ENCODE measurements at places on chromosomes 13 and 19.

GRCh38 chr13:67318860-67319259 lies 88.7 kb upstream of the PCDH9 start:
- no peak for DNase-seq

DNA sequence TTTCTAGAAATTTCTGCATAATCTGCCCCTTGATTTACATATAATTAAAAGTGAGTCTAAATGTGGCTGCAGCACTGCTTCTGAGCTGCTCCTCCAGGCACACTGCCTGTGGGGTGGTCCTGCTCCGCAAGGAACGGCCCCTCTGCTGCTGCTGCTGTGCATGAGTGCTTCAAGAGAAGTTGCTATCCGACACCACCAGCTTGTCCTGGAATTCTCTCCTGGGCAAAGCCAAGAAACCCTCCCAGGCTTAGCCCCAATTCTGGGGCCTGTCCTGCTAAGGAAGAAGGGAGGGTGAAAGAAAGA lies 7.5 kb upstream of the PDCD5 start:
- no peak for DNase-seq

- DNase-seq, result no peak
These were observed 127.1 kb downstream of the GGACT start for GRCh38 chr13:100461309-100462030.

DNA sequence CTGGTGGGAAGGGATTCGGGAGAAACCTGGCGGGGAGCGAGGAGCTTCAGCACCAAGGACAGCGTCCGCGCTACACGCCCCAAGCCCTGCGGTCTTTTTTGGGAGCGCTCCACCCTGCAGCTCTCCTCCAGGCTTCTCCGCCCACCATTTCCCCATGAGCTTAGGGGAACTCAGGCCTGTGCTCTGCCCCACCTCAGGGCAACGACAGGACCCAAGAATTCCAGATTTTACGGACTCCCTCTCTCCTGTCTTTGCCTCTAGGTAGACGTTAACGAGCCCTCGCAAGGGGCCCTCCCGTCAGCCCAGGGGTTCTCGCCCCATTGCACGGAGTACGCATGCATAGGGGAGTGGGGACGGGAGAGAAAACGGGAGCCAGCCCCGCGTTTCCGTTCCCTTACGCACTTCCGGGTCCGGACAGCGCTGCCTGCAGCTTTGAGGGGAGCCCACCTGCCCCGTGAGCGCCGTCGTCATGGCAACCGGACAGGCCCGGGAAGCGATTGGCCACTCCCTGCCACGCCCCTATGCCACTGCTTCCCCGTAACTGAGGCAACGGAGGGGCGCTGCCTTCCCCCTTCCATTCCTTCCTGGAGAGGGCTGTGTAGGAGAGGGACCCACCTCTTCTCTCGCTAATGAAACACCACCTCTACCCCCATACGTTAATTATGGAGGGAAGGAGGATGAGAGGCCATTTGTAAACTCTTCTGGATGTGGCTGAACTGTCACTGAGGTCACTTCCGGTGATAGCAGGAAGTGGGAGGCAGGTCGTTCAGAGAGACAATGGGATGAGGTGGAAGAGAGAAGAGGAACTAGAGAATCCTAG lies 20.8 kb downstream of the NOVA2 start:
- DNase-seq, result peak; percentile 7

GRCh38 chr13:45870232-45870631 lies 18.7 kb upstream of the SIAH3 start:
- no peak for DNase-seq

DNA sequence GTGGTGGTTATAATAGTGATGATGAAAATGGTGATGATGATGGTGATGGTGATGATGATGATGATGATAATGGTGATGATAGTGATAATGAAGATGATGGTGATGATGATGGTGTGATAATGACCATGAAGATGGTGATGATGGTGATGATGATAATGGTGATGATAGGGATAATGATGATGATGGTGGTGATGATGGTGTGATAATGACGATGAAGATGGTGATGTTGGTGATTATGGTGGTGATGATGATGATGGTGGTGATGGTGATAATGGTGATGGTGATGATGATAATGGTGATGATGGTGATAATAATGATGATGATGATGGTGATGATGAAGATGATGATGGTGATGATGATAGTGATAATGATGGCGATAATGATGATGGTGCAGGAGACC lies 1.6 kb downstream of the ADGRE1 start:
- DNase-seq, result no peak

GRCh38 chr13:50200988-50201387 lies 185.7 kb downstream of the KCNRG start:
- no peak for DNase-seq

GRCh38 chr13:78121459-78122348 lies 203.1 kb upstream of the EDNRB start:
- peak; percentile 47 for DNase-seq

GRCh38 chr13:110353339-110353977 lies 46.4 kb downstream of the COL4A2 start:
- DNase-seq, result no peak

DNA sequence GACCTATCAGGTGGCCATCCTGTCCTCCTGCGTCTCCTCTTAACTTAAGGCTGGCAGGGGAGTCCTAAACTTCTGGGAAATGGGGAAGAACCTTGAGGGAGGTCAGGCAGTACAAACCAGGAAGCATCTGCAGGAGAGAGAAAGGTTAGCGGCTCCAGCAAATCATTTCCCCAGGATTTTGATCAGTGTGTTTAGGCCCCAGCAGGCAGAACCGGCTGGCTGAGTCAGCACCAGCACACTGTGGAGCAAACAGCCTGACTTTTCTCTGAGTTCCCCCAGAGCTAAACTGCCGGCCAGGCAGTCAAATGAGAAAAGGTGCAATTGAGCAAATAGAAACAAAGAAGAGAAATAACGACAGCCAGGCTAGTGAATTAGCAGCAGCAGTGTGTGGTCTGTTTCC lies 46.7 kb upstream of the MEDAG start:
- no peak for DNase-seq

DNA sequence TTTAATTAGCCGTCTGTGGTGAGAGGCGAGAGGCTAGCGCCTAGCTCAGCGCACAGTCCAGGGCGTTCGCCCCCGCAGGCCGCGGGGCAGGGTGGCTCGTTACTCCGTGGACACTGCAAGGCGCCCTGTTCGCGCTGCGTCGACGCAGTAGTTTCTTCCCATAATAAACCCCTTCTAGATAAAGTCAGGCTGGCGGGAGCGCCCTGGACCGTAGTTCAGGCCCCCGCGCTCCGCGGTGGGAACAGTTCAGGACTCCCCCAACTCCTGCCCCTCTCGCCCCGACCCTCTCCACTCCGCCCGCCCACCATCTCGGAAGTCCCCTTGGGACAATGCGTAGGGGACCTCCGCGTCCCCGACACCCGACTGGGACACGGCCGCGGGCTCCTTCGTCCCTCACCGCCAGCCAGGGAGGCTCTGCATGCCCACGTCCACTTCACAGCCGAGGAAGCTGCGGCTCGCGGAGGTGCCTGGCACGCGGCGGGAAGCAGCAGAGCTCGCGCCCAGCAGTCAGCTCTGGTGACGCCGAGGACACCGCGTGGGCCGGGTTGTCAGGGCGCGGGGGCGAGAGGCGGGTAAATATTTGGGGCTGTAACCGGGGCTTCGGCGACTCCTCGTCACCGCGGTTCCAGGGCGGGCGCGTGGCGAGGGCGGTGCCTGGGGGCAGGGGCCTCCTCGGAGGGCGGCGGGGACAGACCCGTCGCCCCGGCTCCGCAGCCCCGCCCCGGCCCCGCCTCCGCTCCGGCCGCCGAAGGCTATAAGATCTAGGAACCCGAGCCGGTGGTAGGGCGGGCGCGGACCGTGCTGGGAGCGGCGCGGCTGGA lies at the start of gene RGCC:
Gene RGCC (plus strand): TSS at position 783 of the 821 bp plus-strand sequence. CDS start 158 bp downstream, outside the sequence.
- peak; percentile 98 for DNase-seq

GRCh38 chr13:76556627-76557026 lies 329.6 kb downstream of the KCTD12 start:
- no peak for DNase-seq

DNA sequence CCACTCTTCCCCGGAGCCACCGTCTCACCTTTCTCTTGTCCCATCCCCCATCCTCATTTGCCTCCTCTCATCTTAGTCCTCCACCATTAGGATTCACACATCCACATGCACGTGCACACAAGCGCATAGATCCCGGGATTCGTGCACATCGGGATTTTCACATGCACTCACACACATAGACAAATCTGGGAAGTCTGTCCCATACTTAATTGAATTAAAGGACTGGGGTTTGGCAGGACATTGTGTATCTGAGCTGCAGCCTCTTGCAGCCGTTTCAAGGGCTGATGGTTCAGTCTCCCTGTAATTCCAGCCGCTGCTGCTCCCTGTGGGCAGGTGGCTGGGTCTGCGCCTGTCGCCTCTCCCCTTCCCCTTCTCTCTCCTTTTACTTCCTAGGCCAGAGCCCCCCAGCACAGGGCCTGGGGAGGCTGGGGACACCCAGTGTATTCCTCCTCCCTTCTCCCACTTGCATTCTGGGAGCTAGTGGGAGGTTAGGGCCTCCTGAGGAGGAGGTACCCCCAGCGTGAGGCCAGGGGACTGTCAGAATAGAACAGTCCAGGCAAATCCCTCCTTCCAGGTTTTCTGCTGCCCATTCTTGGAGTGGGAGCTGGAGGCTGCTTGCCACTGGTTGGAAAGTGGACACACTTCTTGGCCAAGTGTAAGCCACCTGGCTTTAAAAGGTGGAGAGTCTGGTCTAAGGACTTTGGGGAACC lies 43.6 kb downstream of the LYL1 start:
- DNase-seq, result no peak

DNA sequence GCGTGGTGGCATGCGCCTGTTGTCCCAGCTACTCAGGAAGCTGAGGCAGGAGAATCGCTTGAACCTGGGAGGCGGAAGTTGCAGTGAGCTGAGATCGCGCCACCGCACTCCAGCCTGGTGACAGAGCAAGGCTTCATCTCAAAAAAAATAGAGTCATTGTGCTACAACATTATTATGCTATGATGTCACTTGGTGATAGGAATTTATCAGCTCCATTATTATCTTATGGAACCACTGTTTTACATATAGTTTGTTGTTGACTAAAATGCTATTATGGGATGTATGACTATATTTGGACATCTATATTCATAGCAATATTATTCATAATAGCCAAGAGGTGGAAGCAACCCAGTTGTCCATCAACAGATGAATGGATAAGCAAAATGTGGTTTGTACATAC lies 26.4 kb upstream of the SLC7A1 start:
- DNase-seq, result no peak

DNA sequence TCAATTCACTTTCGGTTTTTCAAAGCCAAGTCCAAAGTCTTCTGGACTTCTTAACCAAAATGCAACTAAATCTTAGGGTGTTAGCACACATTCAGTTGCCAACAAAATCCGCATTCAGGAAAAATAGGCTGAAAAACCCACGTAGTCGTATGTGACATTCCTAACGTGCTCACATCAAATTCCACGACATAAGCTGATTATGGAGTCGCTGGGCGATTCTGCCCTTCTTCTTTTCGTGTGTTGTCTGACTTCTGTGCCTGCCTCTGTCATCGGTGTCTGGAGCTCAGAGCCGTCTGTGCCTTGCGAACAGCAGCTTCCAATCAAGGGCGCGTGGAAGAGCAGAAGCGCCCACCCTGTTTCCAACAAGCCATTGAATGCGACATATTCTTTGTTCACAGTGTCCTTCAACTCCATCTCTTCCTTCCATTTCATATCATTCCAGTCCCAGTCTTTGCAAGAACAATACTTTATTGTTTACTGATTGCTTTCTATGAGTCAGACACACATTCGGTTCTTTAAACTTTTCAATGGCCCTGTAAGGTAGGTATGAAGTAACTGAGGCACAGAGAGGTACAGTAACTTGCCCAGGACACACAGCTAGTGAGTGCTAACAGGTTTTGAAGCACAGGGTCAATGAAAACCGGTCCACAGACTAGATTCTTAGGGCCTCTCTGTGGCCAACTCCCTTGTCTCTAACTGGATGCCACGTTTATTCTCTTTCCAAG lies 8.2 kb upstream of the ZNF507 start:
- no peak for DNase-seq

GRCh38 chr19:55146078-55146704 lies 2.8 kb downstream of the TNNT1 start:
- no peak for DNase-seq

- no peak for DNase-seq
These were observed 66.3 kb downstream of the LMO7 start for GRCh38 chr13:75702476-75702875.

DNA sequence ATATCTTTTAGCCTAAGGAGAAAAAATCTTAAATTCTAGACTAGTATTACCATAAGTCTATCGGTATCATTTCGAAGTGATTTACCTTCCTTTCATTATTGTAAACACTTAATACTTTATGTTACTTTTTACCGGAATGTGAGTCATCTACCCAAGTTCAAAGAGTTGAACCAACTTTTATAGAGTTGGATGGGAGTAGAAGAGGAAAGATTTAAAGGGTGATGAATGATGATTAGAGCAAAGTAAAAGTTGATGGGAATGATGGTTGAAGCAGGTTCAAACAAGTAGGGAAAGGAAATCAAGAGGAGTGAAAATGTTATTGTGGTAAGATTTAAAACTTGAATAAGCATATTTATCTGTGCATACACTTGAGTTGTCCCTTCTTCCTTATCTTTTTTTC lies 11.3 kb upstream of the LPAR6 start:
- no peak for DNase-seq
